ENCODE measurements at places on chromosomes 5 and 9.

GRCh38 chr5:139276426-139276825 is 17.1 kb upstream of the MATR3 start:
- DNase-seq: no peak

DNA sequence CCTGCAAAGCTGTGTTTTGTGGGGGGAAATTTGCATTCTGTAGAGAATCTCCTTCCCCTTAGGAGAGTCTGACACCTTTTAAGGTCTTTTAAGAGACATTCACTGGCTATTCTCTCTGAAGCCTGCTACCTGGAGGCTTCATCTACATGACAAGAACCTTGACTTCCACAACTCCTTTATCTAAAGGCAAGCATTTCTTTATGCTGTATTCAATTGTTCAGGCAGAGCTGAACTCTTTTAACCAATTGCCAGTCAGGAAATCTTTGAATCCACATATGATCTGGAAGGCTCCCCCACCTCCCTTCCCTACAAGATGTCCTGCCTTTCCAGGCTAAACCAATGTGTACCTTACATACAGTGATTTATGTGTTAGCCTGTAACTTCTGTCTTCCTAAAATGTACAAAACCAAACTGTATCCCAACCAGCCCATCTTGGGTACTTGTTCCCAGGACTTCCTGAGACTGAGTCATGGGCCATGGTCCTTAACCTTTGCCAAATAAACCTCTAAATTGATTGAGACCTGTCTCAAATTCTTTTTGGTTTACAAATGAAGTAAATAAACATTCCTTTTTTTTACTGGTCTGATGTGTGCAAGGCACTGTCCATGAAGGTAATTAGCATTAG is 9.9 kb downstream of the C9orf85 start:
- no peak for DNase-seq

DNA sequence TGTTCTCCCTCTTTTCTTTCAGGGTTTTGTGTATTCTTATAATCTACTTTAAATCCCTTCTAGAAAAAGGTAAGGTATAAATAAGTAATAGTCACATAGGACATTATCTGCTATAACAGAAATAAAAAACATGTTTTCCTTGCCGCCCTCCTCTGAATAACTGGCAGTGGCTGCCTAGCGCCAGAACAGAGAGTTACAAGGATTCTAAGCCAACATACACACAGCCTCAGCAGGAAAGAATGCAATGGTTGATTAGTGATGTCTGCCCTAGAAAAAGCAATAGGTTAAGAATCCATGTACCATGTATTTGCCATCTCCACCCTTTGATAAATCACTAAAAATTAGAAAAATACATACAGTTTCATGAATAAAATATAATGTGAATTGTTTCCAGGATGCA is 4.9 kb downstream of the MED27 start:
- no peak for DNase-seq

GRCh38 chr9:121707477-121708424 is 56.3 kb downstream of the DAB2IP start:
- no peak for DNase-seq

DNA sequence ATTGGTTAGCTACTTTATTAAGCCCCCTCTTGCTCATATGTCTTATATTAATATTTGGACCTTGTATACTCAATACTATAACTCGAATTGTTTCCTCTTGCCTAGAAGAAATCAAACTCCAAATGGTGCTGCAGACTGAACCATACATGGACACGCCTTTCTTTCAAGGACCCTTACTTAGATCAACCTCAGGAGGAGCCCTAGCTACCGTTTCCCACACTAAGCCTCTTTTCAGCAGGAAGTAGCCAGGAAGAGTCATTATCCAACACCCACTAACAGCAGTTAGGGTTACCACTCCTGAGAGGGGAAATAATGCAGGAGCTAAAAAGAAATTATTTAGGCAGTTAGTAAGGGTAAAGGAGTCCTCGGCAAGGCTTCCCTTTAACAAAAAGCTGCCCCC is 243.8 kb upstream of the PUM3 start:
- DNase-seq: no peak

DNA sequence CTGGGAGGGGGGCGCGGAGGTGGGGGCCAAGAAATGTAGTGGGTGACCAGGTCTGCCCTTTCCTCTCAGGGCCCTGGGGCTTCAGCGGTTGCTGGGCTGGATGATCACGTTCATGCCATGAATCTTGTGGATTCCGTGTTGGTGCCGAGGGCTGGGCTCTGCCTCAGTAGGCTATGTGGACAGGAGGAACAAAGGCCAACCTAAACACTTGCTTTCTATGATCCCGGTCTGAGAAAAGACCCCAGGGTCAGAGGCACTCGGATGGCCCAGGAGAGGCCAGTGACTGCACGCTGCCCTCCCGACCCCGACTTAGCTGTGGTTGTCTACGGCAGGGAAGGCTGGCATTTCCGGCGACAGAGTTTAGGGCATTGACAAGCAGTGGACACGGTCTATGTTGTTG is 26.6 kb downstream of the PHF2 start:
- no peak for DNase-seq

DNA sequence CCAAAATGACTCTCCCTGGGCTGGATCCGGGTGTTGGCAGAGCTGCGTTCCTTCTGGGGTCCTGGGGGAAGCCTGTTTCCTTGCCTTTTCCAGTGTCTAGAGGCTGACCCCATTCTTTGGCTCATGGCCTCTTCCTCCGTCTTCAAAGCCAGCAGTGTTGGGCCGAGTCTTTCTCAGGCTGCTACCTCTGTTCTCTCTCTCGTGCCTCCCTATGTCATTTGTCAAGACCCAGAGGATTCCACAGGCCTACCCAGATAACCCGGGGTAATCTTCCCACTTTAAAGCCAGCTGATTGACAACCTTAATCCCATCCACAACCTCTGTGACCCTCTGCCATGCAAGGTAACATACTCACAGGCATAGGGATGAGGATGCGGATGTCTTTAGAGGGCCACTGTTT is 55.0 kb upstream of the KCNMB1 start:
- no peak for DNase-seq

- no peak for DNase-seq
Observed at GRCh38 chr9:69165581-69165980, 8.5 kb upstream of the TJP2 start.

GRCh38 chr5:168992687-168993086 is 308.3 kb downstream of the SLIT3 start:
- no peak for DNase-seq

GRCh38 chr5:171906703-171907590 is 99.5 kb downstream of the FBXW11 start:
- DNase-seq: no peak

DNA sequence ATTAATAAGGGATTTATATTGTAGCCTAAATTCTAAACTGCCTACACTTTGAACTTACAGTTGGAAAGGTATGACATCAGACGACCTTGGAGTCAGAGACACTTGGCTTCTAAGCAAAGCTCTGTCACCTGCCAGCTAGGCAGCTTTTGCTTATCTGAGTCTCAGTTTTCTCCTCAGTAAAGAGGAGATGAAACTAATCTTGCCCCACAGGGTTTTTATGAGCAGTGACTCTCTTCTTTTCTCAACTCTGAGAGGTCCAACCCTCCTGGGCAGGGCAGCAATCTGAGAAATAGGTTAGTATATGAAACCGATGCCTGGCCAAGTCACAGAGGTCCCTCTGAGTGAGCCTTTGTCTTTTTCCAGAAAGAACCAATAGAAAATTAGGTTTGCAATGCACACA is 53.9 kb downstream of the WDR36 start:
- no peak for DNase-seq

GRCh38 chr5:170296036-170296934 is 1.3 kb downstream of the LCP2 start:
- no peak for DNase-seq

DNA sequence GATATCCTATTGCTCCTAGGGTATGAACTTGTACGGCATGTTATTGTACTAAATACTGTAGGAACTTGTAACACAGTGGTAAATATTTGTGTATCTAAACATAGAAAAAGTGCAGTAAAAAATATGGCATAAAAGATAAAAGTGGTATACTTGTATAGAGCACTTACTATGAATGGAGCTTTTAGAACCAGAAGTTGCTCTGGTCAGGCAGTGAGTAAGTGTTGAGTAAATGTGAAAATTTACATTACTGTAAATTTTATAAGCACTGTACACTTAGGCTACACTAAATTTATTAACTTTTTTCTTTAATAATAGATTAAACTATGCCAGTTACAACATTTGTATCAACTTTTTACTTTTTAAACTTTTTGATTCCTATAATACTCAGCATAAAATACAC is 109.1 kb downstream of the ZCCHC7 start:
- no peak for DNase-seq

- no peak for DNase-seq
Observed at GRCh38 chr9:123599781-123600180, 243.8 kb downstream of the CRB2 start.

- no peak for DNase-seq
Observed at GRCh38 chr5:83726912-83727311, 6.3 kb upstream of the HAPLN1 start.

GRCh38 chr5:151509231-151509630 is 61.8 kb downstream of the SLC36A1 start:
- no peak for DNase-seq

GRCh38 chr9:132597073-132597775 is 14.8 kb downstream of the BARHL1 start:
- no peak for DNase-seq

- no peak for DNase-seq
Observed at GRCh38 chr5:541539-542318, 17.5 kb upstream of the SLC9A3 start.

DNA sequence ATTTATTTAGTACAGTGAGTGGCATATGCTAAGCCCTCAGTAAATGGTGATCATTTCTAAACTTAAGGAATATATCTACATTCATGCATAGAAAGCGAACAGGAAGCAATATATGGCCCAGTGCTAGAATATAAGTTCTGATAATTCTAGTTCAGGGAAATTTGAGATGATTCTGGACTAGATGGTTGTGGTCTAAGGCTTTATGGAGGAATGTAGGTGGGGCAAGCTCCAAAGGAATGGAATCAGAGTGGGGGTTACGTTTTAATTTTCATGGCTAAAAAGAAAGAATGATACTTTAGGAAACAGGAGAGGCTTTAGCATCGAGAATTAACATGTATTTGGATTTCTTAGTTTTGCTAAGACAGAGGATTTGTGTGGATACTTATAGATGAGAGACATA is 56.1 kb downstream of the MTREX start:
- no peak for DNase-seq

- no peak for DNase-seq
Observed at GRCh38 chr9:28668158-28668557, 1094.9 kb upstream of the C9orf72 start.

GRCh38 chr9:76203373-76203772 is 190.9 kb downstream of the RFK start:
- no peak for DNase-seq

- DNase-seq: no peak
Observed at GRCh38 chr9:104258296-104259011, 164.3 kb downstream of the SMC2 start.

- no peak for DNase-seq
Observed at GRCh38 chr5:27020973-27021372, 17.4 kb downstream of the CDH9 start.

GRCh38 chr5:108801776-108802175 is 54.1 kb downstream of the FER start:
- DNase-seq: no peak

- DNase-seq: peak; percentile 79
Observed at GRCh38 chr5:134100283-134101091, 14.0 kb upstream of the TCF7 start.

GRCh38 chr9:18185196-18185595 is 288.8 kb upstream of the ADAMTSL1 start:
- no peak for DNase-seq

GRCh38 chr9:80208696-80209095 is 636.9 kb downstream of the TLE4 start:
- DNase-seq: no peak

DNA sequence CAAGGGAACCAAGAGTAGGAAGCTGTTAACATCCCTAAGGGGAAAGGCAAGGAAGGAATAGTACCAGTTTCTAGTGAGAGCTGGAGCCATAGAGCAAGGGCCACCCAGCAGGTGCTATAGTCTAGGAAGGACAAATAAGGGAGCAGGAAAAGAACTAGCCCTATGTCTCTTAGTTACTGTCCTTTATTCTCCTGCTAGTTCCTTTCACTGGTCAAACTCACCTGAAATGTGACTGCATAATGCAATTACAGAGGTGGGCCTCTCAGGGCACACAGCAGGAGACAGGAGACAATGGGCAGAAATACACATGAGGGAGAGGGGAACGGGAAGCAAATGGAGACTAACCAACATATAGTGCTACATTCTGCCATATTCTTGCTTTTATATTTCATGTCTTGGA is 26.7 kb upstream of the FRMPD1 start:
- DNase-seq: no peak

DNA sequence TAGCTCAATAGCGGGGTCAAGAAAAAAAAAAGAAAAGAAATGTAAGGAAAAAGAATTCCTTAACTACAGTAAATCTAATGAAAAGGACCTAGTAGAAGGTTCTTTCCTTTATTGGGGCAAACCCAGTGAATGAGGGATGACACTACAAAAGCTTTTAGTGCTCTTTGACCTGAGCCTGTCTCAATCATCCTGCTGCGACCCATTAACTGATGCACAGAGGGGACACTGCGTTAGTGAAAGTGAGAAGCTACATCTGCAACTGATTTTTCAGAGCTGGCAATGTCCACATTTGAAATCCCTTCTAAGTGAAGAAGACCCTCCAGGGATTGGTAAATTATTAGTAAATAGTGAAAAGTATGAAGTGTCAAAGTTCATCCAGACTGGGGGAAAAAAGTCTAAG is 101.1 kb downstream of the OTULIN start:
- DNase-seq: no peak

- DNase-seq: no peak
Observed at GRCh38 chr9:95770653-95771131, 104.8 kb upstream of the ERCC6L2 start.

- DNase-seq: no peak
Observed at GRCh38 chr5:112960315-112960714, 16.3 kb upstream of the DCP2 start.

DNA sequence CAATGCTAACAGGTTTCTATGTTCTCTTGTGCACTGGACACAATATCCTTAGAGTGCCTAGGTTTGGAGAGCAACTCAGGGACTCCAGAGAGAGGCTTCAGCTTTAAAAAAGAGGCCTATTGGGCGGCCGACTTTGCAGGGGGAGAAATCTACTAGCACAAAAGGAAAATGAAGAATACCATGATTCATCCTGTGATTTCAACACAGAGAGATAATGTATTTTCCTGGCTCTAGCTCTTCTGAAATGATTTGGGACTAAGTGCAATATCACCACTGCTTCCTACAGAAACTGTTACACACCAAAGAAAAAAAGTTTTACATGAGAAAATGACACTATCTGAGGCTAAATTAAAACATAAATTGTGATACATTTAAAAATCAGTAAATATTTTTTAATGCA is 146.1 kb upstream of the TSLP start:
- no peak for DNase-seq

GRCh38 chr5:39270225-39270848 is 51.0 kb upstream of the FYB1 start:
- no peak for DNase-seq

DNA sequence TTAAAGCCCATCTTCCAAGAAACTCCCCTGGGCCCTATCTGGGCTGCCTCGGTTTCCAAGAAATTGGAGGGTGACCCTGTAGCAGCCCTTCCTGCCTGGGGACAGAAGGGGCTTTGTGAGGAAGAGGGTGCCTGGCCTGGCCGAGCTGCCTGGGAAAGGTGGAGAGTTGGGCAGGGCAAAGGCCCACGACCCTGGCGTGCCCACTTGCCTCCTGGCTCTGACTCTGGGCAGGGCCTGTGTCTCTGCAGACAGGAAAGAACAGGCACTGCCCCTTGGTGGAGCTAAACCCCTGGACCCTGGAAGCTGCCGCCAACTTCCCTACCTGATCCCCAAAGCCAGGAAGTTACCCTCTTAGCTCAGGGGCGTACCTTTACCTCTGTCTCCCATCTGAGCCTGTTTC is 149.3 kb downstream of the RGS3 start:
- no peak for DNase-seq
